ENCODE measurements at places on chromosomes 12 and 14.

DNA sequence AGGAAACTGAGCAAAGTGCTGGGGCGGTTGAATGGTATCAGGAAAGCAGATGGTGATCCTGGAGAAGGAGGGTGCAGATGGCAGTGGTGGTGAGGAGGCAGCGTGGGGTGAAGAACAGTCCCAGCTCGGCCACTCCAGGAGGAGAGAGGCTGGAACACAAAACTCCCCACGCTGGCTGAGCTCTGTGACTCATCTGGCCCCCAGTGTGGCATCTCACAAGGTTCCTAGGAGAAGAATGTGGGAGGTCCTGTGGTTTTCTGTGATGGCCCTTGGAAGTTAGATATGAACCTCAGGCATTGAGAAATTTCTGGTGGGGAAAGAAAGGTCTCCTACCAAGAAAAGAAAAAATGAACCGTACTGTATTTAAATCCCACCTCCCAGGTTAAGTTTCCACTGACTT is 8.0 kb upstream of the NRXN3 start:
- DNase-seq: no peak

DNA sequence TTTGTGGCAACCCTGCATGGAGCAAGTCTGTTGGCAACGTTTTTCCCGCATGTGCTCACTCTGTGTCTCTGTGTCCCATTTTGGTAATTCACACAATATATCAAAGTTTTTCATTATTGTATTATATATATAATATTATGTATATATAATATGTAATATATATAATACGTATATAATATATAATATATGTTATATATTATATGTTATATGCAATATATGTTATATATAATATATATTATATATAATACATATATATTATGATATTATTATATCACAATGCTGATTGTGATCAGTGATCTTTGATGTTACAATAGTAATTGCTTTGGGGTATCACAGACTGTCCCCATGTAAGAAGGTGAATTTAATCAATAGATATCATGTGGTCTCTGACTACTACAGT is 84.8 kb downstream of the BICD1 start:
- DNase-seq: no peak

- DNase-seq: no peak
Observed at GRCh38 chr12:75479963-75480461, 543 bp upstream of the GLIPR1 start.

DNA sequence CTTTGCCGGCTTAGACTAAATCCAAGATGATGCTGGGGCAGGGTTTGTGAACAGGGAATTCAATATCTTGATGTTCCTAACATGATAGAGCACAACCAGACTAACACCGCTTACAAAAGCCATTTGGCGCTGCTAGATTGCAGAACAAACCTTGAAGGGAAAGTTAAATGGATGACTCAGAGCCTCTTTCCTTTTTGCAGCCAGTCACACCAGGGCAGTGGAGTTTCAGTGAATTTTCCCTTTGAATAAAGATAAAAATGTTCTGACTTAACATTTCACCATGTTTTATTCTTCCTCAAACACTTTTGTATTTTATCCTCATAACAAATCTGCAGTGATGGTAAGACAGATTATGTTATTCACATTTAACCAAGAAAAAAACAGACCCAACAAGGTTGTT is 47.3 kb downstream of the PDE6H start:
- DNase-seq: no peak

DNA sequence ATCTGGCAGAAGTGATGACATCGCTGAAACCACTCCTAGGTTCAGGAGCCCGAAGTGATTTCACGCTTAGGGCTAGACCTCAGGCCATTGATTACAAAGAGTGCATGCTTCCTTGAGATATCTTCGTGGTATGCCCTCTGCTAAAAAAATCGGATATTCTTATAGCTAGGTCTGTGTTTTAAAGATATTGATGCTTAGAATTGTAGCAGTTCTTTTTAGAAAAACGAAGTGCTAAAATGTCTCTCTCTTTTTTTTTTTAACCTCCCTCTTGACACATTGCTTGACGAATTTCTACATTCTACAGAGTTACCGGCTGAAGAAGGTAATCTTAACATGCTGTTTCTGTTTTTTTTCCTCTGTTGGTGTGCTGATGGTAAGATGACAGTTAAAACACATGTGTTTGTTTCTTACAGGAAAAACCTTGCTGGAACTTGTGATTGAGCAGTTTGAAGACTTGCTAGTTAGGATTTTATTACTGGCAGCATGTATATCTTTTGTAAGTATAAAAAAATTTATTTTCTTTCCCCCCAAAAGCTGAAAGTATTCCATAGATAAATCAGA is 1.3 kb downstream of the ATP2A2 start:
- DNase-seq: no peak

DNA sequence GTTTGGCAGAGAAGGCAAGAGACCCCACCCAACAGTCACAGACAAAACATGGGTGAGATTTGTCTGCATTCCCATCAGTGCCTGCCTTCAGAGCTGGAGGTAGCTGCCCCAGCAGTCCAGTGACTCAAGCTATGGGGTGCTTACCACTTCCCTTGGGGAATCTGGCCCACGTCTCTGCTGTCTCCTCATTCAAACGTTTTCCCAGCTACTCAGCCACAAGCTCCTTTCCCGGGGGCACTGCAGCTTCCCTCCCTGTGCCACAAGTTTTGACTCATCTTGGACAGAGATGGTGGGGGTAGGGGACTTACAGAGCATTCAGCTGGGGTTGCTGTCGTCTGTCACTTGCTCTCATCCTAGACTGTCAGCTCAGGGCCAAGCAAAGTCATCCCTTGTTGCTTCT is 66.6 kb downstream of the FBXL14 start:
- DNase-seq: no peak

GRCh38 chr14:75646762-75647161 is 13.9 kb downstream of the ERG28 start:
- DNase-seq: no peak
